ENCODE measurements at places on chromosomes 2 and 18.

DNA sequence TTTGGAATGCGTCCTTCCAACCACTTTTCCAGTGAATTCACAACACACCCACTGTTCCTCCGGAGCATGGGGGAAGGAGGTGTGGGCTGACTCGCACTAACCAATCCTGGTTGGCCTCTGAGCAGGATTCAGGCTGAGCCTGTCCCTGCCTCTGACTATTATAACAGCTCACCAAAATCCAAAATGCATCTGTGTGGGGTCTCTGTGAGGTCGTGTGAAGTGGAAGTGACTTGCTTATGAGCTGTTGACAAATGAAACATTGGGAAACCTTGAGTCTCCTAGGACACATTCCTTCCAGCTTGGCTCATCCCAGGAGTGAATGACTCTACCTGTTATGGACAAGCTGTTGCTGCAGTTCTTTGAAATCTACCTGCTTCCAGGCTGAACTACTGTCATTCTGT, 1.5 kb downstream of the CIDEA start:
- no peak for DNase-seq

DNA sequence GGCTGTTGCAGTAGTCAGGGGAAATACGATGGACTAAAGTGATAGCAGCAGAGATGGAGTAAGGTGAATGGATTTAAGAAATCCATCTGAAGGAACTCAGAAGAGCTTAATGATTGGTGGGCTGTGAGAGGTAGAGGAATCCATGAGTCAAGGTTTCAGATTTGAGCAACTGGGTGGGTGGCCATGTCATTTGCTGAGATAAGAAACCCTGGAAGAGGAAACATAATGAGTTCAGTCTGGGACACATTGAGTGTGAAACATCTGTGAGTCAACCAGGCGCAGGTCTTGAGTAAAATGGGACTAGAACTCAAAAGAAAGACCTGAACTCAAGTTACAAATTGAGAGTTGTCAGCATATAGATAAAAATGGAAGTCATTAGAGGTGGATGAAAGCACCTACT, 19.7 kb upstream of the ASNSD1 start:
- no peak for DNase-seq

DNA sequence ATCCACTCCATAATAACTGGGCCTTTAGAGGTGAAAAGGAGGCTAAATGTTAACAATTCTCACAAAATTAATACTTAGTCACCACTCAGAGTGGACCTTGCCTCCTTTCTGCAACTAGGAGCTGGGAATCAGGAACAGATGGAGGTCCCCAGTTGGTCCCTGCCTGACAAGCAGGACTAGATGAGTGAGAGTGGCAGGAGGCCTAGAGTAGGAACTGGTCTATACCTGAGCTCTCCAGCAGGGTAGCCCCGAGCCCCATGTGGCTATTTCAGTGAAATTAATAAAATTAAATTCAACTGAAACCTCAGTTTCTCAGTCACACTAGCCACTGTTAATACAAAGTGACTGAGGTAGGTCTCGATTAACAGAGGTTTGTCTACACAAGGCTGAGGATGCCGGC, 150.5 kb downstream of the MYO5B start:
- no peak for DNase-seq

DNA sequence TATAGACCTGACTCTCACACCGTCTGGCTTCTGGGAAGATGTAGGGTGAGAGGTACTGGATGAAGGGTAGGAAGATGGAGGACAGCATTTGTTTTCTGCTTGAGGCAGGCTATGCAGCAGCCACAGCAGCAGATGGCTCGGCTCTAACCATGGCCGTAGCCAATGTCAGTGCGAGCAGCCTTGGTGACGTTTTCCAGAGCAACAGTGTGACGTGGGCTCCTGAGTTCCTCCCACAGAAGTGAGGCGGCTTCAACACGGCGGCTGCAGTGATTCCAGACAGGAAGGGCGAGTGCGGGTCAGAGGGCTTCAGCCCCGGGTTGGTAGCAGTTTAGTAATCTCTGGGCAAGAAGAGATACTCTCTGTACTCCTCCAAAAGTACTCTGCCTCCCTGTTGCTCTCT, 133.0 kb upstream of the MYT1L start:
- DNase-seq, result no peak

DNA sequence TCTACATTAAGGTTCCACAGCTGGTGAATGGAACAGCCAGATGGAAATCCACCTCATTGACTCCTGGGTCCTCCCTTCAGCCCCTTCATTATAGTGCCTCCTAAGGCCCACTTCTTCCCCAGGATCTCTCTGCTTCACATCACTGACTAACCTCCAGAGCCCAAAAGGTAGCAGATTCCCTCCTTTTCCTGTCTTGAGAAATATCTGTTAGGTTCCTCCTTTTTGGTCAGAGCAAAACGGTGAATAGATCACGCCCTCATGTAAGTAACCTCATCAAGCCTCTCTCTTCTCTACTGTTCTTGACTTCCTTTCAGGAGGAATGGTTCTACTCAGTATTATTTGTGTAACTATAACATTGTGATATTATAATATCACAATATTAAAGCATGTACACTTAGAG, 155.0 kb upstream of the SRD5A2 start:
- no peak for DNase-seq
